Globus pallidus (tissue), 1 donor: ENCODE measurements at places on chromosomes 5 and 9.

DNA sequence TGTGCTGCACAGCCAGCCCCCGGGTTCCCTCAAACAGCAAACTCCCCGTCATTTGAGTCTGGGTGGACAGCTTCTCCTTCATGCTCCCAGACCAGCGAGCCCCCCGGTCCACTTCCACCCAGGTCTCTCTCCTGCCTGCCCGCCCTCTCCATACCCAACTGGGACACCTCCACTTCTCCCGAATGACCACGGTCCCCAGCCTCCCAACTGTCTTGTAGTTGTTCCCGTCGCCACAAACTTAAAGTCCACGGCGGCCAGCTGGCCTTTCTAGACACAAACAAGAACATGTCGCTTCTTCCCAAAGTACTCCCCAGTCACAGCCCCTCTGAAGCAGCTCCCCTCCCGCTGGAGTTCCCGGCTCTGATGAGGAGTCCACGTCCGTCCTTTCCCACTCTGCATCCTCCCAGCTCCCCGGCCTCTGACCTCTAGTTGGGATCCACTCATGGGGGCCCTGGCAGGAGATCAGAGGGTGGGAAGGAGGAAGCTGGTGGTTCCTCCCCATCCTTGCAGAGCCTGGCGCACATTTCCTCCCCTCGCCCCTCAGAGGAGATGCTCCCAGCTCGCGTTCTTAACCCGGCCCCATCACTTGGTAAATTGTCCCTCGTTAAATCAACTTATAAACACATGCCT, 24.1 kb upstream of the PPP1R26 start:
- DNase-seq: no peak

GRCh38 chr9:91443994-91444392, 20.4 kb upstream of the NFIL3 start:
- no peak for DNase-seq

GRCh38 chr5:16673241-16674201, 56.7 kb upstream of the RETREG1 start:
- peak; percentile 50 for DNase-seq

- peak; percentile 62 for DNase-seq
Measured at GRCh38 chr5:95709967-95710650, 21.0 kb upstream of the RHOBTB3 start.

DNA sequence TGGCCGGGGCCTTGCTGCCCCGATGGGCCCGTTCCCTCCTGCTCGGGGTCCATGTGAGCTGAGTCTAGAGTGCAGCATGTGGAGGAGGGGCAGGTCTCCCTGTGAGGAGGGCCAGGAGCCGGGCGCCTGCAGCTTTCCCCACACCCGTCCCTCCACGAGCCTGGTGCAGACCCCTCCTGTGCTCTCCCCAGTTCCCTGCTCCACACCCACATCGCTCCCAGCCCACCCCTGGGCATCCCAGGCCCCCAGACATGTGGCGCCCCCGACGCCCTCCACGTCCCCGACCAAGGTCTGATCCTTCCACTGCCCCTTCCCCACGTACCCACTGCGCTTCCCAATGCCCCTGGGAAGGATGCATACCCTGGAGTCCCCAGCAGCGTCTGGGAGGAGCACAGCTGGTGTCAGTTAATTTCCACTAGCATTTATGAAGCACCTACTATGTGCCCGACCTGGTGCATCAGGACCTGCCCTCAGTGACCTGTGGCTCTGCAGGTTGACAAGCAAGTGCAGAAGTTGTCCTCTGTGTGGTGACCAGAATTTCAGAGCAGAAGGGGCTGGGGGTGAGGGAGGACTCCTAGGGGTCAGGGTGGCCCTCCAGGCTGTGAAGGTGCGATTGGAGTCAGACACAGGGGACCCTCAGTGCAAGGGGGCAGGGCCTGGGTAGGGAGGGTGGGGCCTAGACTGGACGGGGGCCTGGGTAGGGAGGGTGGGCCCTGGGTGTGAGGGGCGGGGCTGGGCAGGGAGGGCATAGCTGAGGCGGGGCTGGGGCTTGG, 10.8 kb upstream of the SLC6A18 start:
- no peak for DNase-seq

GRCh38 chr5:6473284-6473683, 24.6 kb downstream of the UBE2QL1 start:
- DNase-seq: no peak

GRCh38 chr5:115325296-115325959, 29.0 kb upstream of the CCDC112 start:
- DNase-seq: no peak

DNA sequence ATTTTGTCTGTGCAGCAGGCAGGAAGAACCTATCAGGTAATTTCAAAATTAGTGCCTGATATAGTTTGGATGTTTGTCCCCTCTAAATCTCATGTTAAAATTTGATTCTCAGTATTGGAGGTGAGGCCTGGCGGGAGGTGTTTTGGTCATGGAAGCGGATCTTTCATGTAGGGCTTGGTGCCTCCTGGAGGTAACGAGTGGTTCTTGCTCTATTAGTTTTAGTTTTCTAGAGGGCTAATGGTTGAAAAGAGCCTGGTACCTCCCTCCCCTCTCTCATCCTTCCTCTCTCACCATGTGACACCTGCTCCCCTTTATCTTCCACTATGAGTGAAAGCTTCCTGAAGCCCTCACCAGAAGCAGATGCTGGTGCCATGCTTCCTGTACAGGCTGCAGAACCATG, 106.3 kb downstream of the DRD1 start:
- no peak for DNase-seq

DNA sequence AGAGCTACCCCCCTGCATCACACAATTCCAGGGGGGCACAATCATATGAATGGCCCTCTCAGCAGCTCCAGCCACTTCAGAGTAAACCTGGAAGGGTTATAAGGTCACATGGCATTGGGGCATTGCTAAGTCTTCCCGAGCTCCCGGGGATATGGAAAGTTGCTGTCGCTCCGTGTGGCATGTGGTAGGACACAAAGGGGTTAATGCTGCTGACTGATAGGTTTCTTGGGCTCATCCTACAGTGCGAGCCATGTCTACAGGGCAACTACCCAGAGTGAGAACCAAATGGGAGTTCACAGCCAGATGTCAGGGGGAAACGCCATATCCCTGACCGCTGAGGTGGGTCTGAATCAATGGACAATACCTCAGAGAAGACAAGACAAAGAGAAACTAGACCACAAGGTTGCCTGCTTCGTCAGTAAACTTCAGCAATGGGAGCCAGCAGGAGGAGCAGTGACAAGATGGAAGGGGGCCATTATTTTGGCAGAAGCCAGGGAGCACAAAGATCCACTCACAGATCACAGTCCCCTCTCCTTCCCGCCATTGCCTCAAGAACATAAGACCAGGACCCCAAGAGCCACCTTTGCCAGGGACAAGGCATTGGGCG, 52.4 kb upstream of the SHISAL2B start:
- DNase-seq: no peak

DNA sequence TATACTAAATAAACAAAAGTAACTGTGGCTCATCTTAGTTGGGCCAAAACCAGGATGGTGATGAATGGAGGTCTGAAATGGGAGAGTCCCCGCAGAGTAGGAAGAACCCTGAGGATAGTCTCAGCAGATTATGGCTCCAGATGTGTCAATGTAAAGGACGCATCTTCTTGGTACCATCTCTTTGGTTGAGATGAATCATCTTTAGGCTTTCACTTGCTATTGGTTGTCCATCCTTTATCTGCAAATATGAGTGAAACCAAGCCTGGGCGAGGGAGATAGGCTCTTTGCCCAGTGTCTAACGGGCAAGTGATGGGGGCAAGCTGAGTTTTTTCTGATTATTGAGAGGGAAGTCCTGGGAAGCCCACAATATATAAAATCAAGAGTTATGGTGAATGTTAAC, 19.4 kb upstream of the LCP2 start:
- no peak for DNase-seq

DNA sequence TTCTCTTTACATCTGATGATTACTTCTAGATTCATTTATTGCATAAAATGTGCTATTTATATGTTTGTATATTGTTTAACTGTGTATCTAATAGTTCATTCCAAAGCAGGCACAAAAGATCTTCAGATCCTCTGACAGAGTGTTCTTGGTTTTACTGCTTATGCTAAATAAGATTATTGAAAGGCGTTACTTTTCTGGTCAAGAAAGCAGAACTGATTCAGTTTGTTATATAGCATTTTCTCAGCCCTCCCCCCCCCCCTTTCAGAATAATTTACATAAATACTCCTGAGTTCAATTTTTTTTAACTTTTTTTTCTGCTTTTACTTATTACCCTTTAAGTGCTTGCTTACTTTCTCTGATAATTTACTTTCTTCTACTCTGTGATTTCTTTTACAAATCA, 15.4 kb downstream of the CDC42SE2 start:
- DNase-seq: no peak

- DNase-seq: peak; percentile 70
Measured at GRCh38 chr5:122500245-122501088, 188.4 kb downstream of the SNCAIP start.

DNA sequence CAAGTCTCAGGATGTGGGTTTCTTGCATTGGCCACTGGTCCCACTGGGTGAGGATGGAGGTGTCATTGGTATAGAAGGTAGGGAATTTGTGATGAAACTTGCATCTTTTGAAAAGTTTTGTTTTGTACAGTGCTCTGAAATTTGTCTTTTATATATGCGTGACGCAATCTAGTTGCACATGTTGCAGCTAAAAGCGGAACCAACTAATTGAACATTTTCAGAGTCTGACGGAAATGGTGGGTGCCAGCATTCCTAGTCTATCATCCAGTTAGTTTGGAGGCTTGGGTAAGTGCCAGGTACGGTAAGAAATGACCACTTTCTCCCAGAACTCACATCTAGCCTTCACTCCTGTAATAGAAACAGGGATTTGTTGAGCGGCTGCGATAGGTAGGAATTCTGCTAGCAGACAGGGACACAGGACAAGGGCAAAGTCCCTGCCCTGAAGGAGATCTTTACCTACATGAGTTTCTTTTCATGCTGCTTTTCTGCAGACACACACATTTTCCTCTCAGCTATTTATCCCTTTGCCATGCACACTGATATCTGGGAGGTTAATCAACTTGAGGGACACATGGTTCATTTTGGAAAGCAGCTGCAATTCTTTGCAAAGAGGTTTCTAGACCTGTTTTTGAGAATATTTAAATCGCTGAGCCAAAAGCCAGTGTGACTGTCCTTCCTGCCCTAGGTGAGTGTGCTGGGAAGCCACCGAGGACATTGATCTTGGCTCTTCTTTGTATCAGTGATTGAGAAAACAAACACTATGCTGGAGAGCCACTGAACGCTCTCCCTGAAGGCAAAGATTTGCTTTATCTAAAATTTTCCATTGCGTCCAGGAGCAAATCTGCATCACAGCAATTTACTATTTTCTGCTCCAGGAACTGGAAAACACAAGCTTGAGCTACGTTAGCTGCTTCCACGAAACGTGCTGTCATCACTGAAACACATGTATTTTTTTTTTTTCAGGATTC, 89.7 kb downstream of the DAP start:
- no peak for DNase-seq

DNA sequence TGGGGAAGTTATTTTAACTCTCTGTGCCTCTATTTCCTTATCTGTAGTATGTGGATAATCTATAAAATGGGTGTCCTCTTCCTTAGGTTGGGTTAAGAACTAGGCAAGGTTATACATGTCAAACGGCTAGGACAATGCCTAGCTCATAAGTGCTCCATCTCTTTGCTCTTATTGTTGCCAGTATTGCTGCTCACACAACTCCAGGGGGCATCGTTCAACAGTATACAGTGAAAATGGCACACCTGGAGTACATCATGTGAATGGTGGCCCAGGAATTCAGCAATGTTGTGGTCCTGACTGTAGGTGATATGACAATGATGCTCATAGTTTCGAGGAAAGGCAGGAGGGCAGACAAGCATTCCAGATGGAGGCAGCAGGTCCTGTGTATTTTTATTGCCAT, 30.1 kb downstream of the SLIT3 start:
- DNase-seq: no peak

- no peak for DNase-seq
Measured at GRCh38 chr5:140664030-140664358, 710 bp upstream of the WDR55 start.

GRCh38 chr5:169095976-169096375, 205.0 kb downstream of the SLIT3 start:
- DNase-seq: no peak

DNA sequence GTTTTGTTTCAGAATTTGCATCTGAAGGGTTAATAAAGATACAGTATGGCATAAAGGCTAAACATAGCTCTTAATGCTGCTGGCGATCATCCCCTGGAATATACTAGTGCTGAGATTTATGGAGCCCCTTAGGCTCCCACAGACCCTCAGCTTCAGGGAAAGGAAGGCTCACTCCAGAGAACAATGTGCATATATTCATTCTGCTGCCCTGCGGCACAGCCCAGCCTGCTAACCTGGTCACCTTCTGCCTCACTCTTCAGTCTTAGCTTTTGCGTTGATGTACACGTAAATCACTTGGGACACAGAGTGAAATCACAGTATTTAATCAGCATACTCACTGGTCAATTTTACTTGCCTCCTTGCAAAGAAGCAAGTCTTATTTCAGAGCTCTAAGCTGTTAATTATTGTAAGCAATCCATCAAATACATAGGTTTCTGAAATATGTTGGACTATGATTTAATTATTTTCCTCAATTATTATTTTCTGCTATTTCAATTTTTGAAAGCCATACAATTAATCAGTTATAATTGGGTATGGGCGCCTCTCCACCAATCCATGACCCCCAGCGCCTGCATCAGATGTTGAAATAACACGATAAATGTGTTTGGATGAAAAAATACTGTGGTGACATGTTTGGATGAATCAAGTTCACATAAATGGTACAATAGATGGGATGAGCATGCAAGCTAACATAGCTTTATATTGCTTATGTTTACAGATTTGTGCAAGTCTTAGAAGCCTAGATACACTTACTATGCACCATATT, 11.4 kb upstream of the ACOT12 start:
- no peak for DNase-seq

- DNase-seq: no peak
Measured at GRCh38 chr5:149424371-149425315, 45.6 kb upstream of the IL17B start.

- DNase-seq: no peak
Measured at GRCh38 chr5:9431496-9432258, 114.2 kb downstream of the SEMA5A start.

GRCh38 chr5:159469496-159470372, 139.4 kb upstream of the IL12B start:
- DNase-seq: no peak

DNA sequence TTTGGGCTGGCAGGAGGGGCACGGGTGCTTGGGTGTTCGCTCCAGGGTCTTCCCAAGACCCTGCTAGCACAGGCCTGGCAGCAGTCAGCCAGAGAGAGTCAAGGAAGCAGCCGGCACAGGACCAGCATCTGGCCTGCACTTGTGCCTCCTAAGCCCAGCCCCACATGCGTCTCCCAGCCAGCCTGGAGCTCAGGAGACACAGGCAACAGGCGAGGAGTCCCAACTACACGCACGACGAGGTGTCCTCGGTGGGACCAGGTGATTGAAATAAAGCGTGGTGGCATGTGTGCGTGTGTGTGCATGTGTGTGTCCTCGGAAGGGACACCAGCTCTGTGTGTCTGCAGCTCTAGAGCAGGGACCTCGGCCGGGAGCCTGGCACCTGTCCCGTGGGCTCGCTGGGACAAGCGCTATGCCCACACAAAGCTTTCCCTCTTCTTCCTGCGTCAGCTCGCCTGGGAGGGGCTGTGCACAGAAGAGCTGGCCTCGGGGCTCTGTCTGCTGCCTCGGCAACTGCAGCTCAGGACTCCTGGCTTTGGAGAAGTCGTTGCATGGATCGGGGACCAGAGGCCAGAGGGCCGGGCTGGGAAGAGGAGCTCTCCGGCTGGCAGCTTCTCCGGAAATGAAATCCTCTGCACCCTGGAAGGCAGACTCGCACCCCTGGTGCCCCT, 14.7 kb upstream of the SLC9A3 start:
- no peak for DNase-seq
